ENCODE measurements at places on chromosomes 5 and 9.

DNA sequence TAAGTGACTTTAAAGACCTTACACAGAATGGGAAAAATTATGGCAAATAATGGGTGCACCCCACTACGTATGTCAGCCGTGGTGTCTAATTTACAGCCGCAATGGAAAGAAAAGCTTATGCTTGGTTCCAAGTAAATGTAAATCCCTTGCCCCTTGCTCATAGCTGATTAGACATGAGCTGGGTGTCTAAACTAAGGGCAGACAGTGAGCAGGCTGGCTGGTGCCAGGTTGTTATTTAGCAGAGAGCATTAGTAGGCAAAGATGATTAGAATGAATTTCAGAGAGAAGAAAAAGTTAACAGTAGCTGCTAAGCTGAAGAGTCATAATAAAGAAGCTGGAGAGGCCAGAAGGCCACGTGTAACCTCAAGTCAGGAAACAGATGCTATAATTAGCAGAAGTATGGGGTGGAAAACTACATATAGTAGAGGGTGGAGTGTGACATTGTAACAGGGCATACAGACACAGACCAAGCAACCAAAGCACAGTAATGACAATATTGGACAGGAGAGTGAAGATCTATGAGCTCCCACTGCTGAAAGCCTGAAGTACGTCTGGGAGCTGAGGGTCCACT lies 257.7 kb downstream of the MCTP1 start:
- DNase-seq = no peak

GRCh38 chr5:93360436-93361088 lies 220.5 kb downstream of the NR2F1-AS1 start:
- DNase-seq = no peak

GRCh38 chr5:156314416-156314815 lies 12.5 kb upstream of the SGCD start:
- no peak for DNase-seq

- no peak for DNase-seq
Observed at GRCh38 chr5:126450346-126450745, 27.1 kb downstream of the GRAMD2B start.

- DNase-seq = no peak
Observed at GRCh38 chr5:94847019-94847418, 228.6 kb downstream of the SLF1 start.

DNA sequence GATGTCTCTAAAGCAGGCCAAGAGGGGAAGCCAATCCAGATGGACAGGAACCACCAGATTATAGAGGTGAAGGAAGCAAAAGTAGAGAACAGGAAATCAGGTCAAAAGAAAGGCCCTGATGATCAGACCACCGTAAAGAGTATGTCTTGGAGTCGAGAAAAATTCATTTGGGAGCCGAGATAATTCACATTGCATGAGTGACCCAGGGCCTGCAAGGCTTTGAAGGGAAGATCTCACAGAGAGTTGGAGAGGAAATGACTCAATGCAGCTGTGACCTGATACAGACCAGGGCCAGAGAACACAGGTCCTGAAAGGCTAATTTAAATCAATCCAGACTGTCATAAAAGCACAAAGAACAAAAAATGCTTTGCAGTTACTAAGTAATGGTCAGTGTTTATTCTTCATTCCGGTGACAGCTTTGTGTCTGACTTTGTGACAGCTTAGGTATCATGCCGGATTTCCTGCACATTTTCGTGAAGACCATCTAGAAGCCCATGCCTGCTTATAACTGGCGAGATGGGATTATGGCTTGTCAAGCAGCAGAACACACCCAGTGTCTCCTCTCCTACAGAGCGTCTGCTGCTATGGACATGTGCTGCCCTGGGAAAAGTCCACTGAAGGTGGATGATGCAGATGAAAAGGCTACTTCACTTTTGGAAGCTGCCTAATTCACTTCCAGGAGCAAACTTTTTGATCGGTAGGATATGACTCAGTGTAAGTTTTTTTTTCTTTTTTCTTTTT lies 5.8 kb upstream of the ACTBL2 start:
- DNase-seq = no peak

- DNase-seq = no peak
Observed at GRCh38 chr9:78248635-78249034, 12.8 kb downstream of the CEP78 start.
